HFFc6 (cell line): ENCODE measurements at places on chromosomes 12 and 14.

- no peak for DNase-seq
- no peaks in the 10 kb centered on the region for H3K36me3 ChIP-seq
- no peak overlapping the region for H3K4me3 ChIP-seq
- no peak overlapping the region for H3K27ac ChIP-seq
These were observed 59.2 kb upstream of the PPP4R3A start for GRCh38 chr14:91569301-91569700.

DNA sequence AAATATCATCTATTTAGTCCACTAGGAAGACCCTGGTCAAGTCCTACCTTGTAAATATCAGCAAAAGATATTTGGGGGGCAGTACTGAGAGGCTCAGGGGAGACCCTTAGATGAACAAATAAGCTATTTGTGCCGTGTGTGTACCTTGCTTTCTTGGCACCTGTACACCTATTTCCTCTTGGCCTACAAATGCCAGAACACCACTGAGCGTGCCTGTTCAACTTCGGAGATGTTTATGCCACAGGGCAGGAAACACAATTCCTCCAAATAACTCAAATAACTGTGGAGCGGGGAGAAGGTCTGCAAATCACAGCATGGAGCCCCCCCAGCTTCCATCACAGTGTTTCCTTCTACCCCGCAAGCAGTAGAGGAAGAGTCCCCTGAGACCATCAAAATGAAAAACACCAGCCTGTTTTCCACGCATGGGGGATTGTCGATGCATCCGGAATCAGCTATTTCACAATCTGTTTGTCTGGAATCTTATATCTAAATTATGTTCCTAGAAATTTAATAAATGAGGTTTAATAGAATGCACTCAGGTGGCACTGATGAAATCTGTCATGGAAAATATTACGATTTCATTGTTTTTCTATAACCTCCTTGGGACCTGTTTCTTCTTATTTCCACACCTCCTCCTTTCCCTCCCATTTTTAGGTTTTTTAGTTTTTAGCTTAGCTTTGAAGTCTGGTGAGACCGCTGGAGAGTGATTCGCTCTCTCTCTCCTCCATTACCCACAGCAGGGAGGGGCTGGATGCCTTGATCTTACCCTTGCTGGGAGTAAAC lies 254.0 kb upstream of the SRRM4 start:
- no peak overlapping the region for H3K27ac ChIP-seq
- no peaks in the 10 kb centered on the region for H3K36me3 ChIP-seq
- H3K4me1 ChIP-seq = no peaks in the 10 kb centered on the region
- H3K27me3 ChIP-seq = no peaks in the 10 kb centered on the region; the same call in none of the 2 replicates
- no peak for DNase-seq

DNA sequence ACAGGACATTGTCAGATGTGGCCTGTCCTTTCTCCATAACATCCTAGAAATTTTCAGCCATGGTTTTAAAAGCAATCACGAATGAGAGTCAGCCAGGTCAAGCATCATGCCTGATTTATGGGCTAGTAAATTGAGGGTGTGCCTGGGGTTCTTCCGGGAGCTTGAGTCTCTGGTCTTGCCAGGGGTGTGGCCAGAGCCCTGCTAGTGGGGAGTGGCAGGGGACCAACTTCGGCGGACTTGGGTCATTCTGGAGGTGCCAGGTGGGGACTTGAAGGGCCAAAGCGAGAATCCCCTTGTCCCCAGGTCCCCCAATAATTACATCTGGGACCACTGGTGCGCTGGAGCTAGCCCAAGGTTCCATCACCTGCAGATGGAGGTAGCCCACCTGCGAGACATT lies 5.7 kb downstream of the OTUB2 start:
- no peaks in the 10 kb centered on the region; the same call in 1 of the 2 replicates for H3K27me3 ChIP-seq
- H3K4me1 ChIP-seq = peaks cover 5% of the 10 kb centered on the region
- no peak for DNase-seq
- H3K27ac ChIP-seq = no peak overlapping the region

DNA sequence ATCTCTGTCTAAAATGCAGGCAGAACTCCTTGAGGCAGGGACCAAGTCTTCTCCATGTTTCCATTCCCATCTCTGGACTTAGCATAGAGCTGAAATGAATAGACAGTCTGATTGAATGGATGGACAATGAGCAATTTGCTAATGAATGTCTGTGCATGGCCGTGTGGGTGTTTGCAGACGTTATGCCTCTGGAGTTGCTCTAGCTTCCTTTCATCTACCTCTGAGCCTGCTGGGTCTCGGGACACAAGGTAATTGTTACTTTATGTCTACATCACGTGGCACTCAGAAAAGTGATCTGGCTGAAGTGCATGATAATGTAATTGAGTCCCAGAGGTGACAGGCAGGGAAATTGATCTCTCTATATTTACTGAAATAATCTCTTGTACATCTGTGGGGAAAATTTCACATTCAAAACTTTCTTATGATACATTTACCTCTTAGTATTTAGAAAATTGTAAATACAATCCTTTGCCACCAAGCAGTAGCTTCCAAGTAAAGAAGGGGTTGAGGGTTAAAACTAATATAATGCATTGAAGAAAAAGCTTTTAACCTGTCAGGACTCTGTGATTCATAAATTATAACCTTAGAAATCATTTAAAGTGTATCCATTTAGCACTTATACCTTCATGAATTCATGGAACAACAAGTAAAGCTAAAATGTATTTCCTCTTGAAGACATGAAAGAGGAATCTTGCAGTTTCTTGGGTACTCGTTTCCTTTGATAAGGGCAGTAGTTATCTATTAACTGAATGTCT lies 424.1 kb downstream of the APAF1 start:
- H3K4me1 ChIP-seq = no peaks in the 10 kb centered on the region
- no peak overlapping the region for H3K27ac ChIP-seq
- H3K4me3 ChIP-seq = no peak overlapping the region
- H3K27me3 ChIP-seq = no peaks in the 10 kb centered on the region; the same call in 1 of the 2 replicates
- no peaks in the 10 kb centered on the region for H3K36me3 ChIP-seq
- no peak for DNase-seq

GRCh38 chr14:41749429-41749828 lies 142.8 kb downstream of the LRFN5 start:
- no peak overlapping the region for H3K27ac ChIP-seq
- no peaks in the 10 kb centered on the region for H3K27me3 ChIP-seq
- no peak for DNase-seq
- H3K4me1 ChIP-seq = no peaks in the 10 kb centered on the region

GRCh38 chr12:44509471-44509870 lies 366.6 kb downstream of the NELL2 start:
- DNase-seq = no peak
- no peaks in the 10 kb centered on the region; the same call in 1 of the 2 replicates for H3K36me3 ChIP-seq
- no peaks in the 10 kb centered on the region for H3K4me1 ChIP-seq
- no peak overlapping the region for H3K4me3 ChIP-seq

GRCh38 chr14:49424436-49425331 lies 161.5 kb downstream of the RPS29 start:
- no peaks in the 10 kb centered on the region for H3K4me1 ChIP-seq
- no peak for DNase-seq
- no peak overlapping the region for H3K27ac ChIP-seq

DNA sequence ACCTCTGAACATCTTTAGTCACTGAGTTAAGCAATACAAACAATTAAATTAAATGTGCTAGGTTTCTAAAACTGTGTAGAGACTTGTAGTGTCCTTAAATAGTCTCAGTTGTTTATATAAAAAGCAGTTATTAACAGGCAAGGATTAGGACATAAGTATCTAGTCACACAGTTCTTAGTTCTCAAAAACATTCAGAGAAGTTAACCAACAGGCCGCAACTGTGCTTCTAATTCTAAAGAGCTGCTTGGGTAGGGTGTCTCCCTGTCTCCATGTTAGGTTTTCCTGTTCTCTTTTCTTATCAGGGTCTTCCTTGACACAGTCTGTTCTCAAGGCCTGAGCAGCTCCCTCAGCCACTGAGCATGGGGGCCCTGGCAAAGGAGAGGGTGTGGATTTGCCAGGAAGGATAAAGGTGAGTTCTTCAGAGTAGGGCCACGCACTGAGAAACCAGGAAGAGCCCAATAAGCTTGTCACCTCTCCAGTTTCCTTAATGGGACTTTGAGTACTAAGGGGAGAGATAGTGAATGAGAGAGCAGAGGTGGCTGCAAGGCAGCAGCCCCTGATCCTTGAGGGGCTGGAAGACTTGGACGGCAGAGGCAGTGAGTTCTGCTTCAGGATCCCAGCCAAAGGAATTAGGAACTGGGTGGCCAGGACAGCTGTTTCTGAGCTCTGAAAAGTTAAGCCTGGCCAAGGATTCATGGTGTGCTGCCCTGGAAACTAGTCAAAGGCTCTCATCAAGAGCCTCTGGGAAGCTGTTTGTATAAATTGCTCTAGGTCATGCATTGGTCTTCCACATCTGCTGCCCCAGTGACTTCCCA lies 177.3 kb downstream of the MYRFL start:
- no peaks in the 10 kb centered on the region; the same call in 1 of the 2 replicates for H3K27me3 ChIP-seq
- no peaks in the 10 kb centered on the region for H3K36me3 ChIP-seq
- DNase-seq = no peak
- H3K4me1 ChIP-seq = no peaks in the 10 kb centered on the region
- H3K4me3 ChIP-seq = no peak overlapping the region

DNA sequence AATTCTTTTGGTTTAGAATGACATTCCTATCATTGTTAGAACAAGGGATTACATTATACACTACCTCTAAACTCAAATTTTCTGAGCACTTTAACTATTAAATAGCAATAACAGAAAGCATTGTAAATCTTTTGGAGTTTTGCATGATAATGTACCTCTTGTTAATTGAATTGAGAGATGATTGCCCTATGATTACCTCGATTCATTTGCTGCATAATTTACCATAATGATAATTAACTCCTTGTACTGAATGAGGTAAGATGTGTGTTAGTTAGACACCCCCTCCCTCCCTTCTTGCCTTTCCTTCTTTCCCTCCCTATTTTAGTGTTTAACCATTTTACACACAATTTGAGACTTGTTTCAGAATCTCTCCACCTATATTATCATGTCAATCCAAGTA lies 469.2 kb downstream of the DIO2 start:
- H3K27me3 ChIP-seq = no peaks in the 10 kb centered on the region
- no peak overlapping the region for H3K27ac ChIP-seq
- no peaks in the 10 kb centered on the region for H3K4me1 ChIP-seq
